Stimulated activated CD8-positive, alpha-beta memory T cell treated with anti-CD3 and anti-CD28 coated beads, Interleukin-15, amount 100 ng/mL, for 4 hours (primary cell): ENCODE measurements at places on chromosomes 2 and 18.

- DNase-seq, result no peak
Measured at GRCh38 chr2:15178946-15179345, 382.2 kb downstream of the NBAS start.

- DNase-seq, result no peak
Measured at GRCh38 chr2:177078416-177078815, 134.2 kb upstream of the HNRNPA3 start.

GRCh38 chr2:217843324-217843723 lies 159.5 kb downstream of the TNS1 start:
- no peak for DNase-seq

DNA sequence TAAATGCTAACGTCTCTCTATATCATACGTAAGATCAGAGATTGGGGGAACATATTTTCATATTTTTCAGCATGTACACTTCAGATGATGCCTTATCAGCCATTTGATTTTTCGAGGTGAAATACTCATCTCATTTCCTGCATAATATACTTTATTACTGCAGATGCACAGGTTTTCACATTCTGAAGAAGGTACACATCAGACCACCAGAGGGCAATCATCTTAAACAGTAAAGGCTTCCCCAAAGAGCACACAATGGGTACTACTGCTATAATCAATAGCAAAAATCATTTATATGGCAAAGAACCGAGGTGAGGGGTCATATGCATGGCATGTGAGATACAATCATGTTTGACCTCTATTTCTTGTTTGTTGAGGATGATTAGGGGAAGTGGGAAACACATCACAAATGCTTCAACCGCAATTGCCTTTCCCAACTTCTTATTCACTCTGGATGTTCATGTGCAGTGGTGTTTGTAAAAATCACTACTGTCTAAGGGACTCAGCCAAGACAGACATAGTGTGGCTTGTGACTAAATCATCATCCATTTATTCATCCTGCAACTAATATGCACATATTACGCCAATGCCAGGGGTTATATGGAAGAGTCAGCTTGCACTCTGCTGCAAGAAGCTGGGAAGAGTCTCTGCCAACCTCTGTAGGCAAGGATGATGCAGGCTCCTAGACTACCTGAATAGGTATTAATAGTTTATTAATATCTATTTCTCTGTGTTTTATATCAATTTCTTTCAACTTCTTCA lies 118.7 kb downstream of the EPB41L3 start:
- no peak for DNase-seq

DNA sequence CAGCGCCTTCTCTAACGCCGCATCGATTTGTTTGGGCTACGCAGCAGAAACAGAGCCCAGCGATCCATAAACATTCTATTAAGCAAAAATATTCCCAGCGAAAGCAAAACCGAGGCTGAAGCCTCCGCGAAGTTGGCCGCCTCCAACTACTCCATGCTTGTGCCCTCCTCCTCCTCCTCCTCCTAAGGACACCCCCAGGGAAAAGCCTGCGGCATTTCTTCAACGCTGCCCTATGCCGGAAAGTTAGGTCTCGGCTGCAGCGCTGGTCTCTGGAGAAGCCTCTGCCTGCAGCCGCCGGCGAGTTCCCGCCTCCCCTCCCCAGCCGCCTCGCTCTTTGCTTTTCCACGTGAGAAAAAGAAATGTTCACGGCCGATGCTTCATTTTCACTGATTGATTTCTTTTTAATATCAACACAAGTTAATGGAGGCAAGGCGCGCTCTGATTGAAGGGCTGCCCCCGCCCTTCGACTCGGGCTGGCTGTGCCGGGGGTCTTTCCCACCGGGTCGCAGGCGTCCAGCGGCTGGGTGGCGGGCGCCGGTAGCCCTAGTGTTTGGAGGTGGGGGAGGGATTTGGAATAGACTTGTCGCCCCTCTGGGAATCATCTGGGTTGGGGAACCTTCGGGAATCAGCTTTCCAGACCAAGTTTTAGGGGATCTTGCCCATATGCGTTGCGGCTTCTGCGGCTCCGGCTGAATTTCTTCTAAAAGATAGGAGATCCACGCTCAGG lies 3.9 kb downstream of the NRP2 start:
- DNase-seq, result no peak

DNA sequence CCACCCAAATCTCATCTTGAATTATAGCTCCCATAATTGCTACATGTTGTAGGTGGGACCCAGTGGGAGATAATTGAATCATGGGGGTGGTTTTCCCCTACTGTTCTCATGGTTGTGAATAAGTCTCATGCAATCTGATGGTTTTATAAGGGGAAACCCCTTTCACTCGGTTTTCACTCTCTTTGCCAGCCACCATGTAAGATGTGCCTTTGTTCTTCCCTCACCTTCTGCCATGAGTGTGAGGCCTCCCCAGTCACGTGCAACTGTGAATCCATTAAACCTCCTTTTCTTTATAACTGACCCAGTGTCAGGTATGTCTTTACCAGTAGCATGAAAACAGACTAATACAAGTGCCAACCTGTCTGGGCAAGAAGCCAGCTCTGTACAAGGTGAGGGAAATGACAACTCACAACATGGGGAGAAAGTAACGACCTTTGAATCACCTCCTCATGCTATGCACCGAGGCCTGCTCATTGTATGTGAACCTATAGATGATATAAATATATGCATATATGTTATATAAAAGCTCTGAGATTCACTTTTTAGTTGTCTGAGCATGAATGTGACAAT lies 162.2 kb downstream of the ALPK2 start:
- DNase-seq, result no peak

DNA sequence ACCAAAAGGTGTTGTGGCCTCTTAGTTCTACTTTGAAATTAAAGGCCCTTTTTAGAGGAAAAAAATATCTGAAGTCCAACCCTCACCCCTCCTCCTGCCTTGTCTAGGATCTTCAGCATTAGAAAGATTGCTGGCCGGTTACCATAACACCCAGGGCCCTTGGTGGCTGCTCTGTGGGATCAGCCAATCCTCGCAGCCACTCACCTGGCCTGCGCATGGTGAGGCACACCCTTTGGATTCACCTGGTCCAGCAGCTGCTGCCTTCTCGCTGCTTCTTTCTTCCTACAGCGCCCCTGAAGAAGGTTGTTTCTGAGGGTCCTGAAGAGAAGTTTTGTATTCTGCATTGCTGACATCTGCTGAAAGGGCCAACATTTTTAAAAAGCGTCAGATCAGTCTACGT lies 25.2 kb downstream of the DYTN start:
- DNase-seq, result no peak

GRCh38 chr2:156657809-156658208 lies 221.6 kb downstream of the GPD2 start:
- no peak for DNase-seq

GRCh38 chr18:56903686-56904085 lies 243.2 kb upstream of the BOD1L2 start:
- DNase-seq, result no peak

- no peak for DNase-seq
Measured at GRCh38 chr2:206442474-206442832, 879 bp upstream of the ADAM23 start.

DNA sequence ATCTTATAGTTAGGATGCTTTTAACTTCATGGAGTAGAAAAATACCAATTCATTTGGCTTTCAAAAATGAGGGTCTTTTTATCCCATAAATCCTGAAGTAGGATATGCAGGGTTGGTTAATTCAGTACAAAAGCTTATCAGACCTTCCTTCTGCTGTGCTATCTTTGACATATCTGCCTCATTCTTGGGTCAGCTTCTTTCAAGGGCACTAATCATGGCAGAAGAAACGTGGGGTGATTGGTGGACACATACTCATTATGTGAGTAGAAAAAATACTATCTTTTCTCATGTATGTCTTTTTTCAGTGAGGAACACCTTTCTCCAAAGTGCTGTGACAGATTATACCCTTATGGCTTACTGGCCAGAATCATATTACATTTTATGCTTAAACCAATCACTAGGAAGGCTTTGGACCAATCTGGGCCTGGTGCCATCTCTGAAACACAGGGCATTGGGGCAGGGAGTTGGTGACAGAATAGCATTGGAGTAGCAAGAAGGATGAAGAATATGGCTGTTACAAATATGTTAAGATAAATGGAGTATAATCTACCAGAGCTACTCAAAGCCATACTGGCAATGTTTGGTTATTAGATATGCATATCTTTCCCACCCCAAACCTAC lies 10.1 kb downstream of the UGP2 start:
- no peak for DNase-seq

- DNase-seq, result no peak
Measured at GRCh38 chr2:171391532-171391931, 42.3 kb downstream of the METTL8 start.

- no peak for DNase-seq
Measured at GRCh38 chr2:196530910-196531309, 108.6 kb upstream of the CCDC150 start.

GRCh38 chr2:8059255-8059654 lies 622.6 kb upstream of the ID2 start:
- no peak for DNase-seq

GRCh38 chr2:226581004-226581403 lies 218.6 kb downstream of the IRS1 start:
- no peak for DNase-seq

- DNase-seq, result no peak
Measured at GRCh38 chr18:78721981-78722380, 257.6 kb upstream of the SALL3 start.

DNA sequence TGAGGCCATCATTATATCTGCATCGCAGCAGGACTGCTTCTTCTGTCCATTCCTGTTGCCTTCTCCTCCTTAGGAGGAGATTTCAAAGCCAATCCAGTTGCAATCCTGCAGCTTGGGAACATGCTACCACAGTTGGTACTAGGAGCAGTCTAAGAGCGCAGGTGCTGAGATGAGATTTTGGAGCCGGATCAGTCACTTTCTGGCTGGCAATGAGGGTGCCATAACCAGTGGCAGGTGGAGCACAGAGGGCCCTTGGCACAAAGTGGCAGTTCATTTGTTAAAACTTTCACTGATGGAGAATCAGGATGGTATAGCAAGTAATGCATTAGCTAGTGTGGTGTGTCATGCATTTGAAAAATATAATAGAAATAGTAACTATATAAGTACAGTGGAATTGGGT lies 173.7 kb upstream of the ATP5MC3 start:
- DNase-seq, result no peak

DNA sequence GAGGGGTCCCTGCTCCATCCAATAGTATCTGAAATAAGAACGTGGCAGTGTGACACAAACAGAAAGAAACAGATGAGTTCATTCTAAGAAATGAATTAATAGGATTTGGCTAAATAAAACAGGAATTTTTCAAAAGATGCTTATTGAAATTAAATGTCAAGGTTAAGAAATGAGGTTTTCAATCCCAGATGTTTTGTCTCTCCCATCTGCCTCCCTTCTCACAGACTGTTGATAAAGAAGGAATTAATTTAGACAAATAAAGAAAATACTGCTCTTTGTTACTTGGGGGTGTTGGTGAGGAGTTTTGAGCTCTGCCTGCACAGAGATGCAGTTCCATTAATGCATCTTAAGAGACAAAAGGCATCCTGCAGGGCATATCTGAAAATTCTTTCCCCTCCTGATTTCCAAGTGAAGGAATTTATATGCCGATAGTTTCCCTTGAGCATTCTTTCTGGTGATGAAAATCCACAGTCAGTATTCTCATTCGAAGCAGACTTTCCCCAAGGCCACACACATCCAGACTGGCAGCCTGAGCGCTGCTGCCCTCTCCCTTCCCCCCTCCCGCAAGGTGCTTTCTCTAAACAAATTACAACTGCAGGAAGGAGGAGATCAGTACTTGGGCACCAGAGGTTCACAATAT lies 385.4 kb upstream of the RND3 start:
- DNase-seq, result no peak

- no peak for DNase-seq
Measured at GRCh38 chr2:52289741-52290140, 1257.8 kb upstream of the NRXN1 start.

DNA sequence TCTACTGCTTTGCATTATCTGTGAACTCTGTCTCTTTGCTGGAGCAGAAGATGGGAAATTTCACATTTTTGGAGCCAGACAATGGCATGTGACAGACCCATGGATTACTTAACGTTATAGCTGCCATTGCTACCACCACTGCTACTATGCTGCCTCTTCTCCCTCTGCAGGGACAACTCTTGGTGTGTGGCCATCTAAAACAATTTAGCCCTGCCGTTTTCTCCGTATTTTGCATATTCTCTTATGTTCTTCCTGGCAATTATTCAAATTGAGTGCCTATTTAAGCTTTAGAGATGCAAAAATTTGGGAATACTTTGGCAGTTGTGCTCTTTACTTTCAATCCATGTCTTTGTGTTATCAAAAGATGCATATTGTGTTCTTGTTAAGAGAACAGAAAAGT lies 386.8 kb downstream of the XIRP2 start:
- DNase-seq, result no peak

DNA sequence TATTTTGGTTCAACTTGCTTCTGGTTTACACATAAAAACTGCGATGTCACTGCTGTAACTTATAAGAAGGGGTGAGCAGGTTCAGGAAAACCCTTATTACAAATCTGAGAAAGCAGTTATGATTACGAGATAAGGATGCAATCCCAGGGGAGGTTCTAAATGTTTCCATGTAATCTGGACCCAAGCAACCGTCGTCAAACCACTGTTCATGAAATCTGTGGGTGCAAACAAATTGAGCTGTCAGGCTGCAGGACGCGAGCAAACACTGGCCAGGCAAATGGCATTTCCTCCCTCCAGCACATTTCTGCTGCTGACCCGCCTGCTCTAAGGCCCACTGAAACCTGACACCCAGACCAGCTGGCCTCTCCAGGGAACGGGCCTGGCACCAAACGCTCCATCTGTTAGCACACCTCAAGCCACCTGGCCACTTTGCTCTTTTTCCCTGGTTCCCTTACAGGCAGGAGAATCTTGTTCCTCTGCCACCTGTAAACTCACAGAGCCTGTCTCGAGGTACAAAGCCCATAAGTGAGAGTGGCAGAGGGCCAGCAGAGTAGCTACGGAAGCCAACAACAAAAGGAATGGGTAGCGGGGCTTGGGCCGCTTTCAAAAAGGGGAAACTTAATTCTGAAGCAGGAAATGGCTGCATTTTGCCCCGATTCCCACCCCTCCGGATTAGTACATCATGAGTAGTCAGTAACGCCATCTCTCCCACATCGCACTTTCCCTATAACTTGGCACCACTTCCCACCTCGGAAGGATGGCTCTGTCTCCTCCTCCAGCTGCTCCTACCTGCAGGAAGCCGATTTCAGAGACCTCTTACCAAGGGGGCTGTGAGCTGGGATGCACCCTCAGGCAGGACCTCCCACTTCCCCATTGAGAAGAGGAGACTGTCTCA lies 26.5 kb downstream of the CRACDL start:
- DNase-seq, result no peak

DNA sequence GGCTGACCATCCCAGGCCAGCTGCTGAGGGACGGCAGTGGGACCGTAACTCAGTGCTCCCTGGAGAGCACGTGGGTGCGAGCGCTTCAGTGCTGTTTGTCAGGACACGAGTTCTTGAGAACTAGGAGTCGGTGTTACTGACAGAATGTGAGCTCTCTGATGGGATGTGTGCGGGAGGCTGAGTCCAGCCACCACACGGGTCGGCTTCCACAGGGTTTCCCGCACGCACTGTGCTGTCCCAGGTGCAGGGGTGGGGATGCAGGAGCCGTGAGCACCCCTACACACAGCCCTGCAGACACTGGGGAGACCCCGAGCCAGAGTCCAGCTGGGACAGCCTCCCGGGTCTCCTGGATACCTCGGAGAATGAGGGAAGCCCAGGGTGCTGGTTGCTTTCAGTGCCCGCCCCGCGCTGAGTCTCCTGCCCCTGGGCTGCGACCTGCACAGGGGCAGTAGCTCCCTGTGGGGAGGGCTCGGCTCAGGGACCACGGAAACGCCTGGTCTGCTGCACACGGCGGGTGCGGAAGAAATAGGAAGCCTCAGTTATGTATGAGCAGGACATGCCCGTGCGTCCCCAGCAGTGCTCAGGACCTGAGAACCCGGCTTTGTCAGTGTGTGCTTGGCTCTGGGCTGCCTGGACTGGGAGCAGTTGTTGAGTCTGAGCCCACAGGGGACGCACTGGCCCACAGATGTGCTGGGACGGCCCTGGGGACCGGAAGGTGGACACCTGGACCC lies 71.2 kb downstream of the KCNG2 start:
- DNase-seq, result no peak
